ENCODE measurements at places on chromosomes 13 and 19. TPM values are rescaled to one million over a fixed set of nuclear protein-coding genes. Genes with fewer than 3 reads are reported as not detected.

- DNase-seq: no peak
These were observed 1210.1 kb downstream of the DIAPH3 start for GRCh38 chr13:58953638-58954037.

- DNase-seq: no peak
These were observed 420.4 kb downstream of the EFNB2 start for GRCh38 chr13:106115081-106115480.

DNA sequence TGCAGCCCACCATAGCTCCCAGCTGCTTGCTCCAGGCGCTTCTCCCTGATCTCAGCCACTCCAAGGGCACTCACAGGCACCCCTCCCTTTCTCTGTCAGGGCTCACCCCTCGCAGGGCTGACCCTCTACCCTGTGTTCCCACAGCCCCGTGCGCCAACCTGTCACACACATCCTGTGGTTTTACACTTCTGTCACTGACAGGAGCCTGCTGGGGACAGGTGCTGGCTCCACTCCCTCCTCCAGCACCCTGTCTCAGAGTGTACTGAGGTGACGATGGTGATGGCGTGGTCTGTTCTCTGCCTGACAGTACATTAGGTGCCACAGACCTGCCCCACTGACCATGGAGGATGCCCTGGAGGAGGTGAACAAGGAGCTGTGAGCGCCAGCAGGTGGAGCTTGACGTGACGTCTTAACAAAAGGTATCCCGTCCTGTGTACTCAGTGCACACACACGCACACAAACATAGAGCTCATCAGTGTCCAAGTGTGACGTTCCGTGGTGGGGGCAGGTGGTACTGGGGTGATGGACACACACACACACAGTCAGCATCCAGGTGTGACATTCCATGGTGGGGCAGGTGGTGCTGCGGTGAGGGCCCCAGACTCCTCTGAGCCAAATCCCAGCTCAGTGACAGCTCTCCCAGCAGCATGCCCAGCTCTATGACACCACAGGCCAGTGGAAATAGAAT, 20.9 kb downstream of the C19orf44 start:
- DNase-seq: no peak

GRCh38 chr19:46081928-46082727, 41.3 kb upstream of the IGFL4 start:
- no peak for DNase-seq

DNA sequence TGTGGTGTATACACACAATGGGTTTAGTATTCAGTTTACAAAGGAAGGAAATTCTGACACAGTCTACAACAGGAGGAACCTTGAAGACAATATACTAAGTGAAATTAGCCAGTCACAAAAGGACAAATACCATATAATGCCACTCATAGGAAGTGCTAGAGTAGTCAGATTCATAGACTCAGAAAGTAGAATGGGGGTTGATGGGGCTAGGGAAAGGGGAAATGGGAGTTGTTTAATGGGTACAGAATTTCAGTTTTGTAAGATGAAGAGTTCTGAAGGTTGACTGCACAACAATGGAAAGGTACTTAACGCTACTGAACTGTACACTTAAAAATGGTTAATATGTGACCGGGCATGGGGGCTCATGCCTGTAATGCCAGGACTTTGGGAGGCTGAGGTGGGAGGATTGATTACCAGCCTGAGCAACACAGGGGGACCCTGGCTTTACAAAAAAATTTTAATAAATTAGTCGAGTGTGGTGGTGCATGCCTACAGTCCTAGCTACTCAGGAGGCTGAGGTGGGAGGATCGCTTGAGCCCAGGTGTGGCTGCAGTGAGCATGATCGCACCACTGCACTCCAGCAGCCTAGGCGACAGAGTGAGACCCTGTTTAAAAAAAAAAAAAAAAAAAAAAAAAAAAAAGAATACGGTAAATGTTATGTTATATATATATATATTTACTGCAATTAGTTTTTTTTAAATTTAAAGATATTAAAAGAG, 45.0 kb downstream of the SLC15A1 start:
- DNase-seq: no peak

- no peak for DNase-seq
These were observed 6.7 kb upstream of the ONECUT3 start for GRCh38 chr19:1746401-1747284.

DNA sequence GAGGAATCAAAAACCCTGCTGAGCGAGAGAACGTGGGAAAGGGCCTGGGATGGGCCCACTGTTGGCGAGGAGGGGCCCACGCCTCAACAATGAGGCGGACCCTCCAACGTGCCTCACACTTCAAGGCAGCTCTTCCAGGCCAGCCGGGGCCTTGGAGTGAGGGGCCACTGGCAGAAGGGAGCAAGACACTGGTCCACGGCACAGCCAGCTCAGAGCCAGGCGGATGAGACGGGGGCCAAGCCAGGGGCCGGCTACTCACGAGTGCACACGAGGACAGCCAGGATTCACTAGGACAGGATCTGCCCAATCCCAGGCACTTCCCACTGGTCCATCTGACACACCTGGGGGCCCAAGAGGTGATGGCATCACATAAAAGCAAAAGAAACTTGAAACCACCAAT, 20.5 kb downstream of the ELL start:
- no peak for DNase-seq

GRCh38 chr19:1481224-1481892, 2.3 kb upstream of the C19orf25 start:
- no peak for DNase-seq

DNA sequence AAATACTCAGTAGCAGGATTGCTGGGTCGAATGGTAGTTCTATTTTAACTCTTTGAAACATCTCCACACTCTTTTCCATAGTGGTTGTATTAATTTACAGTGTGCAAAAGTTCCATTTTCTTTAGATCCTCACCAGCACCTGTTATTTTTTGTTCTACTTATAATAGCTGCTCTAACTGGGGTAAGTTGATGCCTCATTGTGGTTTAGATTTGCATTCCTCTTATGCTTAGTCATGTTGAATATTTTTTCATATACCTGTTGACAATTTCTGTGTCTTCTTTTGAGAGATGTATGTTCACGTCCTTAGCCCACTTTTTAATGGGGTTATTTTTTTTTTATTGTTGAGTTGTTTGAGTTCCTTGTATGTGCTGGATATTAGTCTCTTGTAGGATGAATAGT, 144.6 kb downstream of the NBEA start:
- no peak for DNase-seq

- DNase-seq: no peak
These were observed 344.1 kb downstream of the RFC3 start for GRCh38 chr13:34161931-34162543.

DNA sequence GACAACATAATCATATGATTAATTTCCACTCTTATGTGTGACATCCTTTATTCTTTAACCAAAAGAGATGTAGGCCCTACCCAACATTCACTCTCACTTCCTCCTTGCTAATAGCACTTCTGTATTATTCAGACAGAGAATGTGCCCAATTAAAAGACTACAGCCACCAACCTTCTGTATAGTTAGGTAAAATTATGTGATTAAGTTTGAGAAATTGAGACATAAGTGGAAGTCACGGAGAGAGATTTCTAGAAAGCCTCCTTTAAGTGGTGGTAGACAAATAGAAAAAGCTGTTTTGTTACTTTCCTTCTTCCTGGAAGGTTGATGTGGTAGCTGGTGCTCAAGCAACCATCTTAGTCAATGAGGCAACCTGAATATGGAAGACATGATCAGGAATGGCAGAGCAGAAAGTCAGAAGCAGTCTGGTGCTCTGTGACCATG, 14.8 kb downstream of the EPSTI1 start:
- DNase-seq: no peak

GRCh38 chr19:29680447-29680846, 15.2 kb downstream of the PLEKHF1 start:
- DNase-seq: peak; percentile 35

DNA sequence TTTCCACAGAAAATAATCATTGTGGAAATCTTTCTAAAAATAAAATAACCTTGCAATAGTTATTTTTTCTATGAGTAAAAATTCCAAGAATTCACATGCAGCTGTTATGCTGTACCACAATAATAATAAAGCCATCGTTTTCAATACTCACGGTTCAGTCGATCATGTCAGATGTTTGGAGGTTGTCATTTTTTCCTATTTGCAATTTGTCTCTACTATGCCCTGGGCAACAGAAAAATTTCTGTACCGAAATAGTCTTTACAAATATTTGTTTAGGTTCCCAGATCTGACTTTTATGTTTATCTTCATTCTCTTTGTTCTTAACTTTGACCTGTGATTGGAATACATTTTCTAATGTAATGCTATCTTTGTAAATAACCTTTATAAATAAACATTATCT, 79.7 kb downstream of the ESD start:
- no peak for DNase-seq

DNA sequence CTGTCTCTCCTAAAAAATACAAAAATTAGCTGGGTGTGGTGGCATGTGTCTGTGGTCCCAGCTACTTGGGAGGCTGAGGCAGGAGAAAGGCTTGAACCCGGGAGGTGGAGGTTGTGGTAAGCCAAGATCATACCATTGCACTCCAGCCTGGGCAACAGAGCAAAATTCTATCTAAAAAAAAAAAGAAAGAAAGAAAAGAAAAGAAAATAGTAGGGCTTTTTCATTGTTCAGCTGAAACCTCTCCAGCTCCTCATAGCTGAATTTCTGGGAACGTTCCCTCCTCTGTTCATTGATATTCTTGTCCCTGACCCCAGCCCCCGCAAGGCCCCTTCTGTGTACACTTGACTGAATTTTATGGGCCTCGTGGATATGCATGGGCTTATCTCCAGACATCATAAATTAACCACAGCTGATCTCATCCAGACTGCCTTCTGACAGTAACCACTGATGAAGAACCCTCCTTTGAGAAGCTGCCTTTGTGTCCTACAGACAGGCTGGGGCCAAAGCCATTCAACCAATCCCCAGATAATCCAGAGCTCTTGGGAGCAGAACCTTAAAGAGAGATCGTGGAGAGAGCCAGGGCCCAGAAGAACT, at the start of gene ELSPBP1:
Gene ELSPBP1, plus strand, starts transcription at position 424 of the 594 bp plus-strand sequence. CDS start 14,036 bp downstream, outside the sequence.
- DNase-seq: no peak

DNA sequence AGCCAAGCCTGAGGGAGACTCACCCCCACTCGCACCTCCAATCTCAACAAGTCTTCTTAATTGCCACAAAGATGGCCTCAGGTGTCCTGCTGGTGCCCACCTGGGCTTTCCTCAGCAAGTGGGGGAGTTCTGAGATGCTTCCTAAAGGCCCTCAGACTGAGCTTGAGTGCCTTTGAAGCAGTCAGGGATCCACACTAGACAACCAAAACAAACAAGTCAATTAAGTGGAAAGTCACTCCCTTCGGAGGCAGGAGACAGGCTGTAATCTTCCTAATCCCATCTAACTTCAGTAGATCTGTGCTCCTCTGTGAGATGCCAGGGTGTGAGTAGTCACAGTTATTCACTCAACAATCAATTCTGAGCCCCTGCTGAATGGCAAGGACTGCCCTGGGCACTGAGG, 68.3 kb upstream of the SERP2 start:
- DNase-seq: no peak

GRCh38 chr13:29810145-29810742, 40.2 kb downstream of the UBL3 start:
- no peak for DNase-seq

- no peak for DNase-seq
These were observed 14.2 kb downstream of the ZNF274 start for GRCh38 chr19:58196901-58197616.

GRCh38 chr13:99123101-99124045, 77.3 kb upstream of the UBAC2 start:
- no peak for DNase-seq

DNA sequence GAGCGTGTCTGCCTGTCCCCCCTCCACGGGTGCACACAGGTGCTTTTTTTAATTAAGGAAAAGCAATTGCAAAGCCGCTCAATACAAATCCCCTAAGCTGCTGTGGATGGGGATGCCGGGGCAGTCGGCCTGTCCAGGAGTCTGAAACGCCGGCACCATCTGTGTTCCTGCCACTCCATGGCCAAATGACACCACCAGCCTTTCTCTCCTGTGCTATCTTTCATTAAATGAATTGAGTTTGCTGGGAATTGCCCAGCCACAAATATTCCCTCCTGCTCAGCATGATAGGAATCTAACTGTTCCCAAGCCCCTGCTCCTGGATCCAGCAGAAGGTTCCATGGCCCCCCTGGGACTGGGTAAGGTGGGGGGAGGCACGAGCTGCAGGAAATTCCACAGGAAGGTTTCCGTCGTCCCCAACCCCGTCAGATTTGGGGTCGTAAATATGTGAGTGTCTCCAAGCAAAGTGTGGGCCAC, 139.2 kb downstream of the KDM4B start:
- DNase-seq: no peak

DNA sequence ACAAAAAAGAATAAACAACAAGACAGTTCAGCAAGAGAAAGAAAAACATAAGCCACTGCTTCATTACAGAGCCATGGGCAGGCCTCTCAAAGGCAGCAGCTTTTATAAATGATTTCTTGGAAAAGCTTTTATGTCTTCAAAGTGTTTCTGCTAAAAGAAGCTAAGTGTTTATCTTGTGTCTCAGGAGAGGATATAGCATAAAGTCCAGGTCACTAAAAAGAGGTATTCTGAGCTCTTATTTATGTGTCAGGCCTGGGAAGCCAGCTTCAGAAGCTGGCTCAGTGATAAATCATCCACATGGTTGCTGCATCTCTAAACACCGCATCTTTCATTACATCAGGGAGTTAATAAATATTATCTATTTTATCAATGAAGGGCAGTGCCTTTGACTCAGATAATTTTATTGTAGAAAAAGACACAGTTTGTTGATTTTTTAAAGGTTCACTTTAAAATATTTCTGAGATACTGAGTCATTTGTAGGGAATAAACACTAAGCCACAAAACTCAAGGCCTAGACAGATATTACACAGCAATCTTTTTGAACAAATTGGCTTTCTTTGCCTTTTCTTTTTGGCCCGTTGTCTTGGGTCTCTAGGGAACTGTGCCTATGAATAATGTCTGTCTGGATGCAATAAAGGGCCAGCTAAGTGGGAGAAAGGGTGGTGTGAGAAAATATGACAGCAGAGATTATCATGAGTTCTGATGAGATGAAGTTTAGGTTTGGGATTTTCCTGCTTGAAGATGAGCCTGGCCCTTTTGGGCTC, 1086.6 kb downstream of the UQCRFS1 start:
- no peak for DNase-seq

DNA sequence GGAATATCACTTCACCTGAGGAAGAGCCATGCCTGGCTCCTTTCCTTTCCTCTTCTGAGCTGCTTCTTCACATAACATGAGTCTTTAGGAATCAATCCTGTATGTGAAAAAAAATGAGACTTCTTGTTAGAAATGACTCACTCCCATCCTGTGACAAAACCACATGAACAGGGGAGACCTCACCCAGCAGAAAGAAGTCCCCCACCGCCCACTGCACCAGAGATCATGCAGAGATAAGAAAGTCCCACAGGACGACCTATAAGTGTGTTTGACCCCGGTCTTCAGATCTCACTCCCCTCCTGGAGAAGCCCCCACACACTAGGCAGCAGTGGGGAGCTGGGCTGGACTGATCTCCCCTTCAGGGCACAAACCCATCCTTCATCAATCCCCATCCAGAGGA, 7.8 kb downstream of the ZNF600 start:
- no peak for DNase-seq

The PSG7 gene
- total RNA-seq: not detected

The WDR87 gene
- not detected for total RNA-seq

The KIR2DL3 gene
- not detected for total RNA-seq

The ZNF568 gene
- 2.8 TPM for total RNA-seq

The SELENOW gene
- total RNA-seq: 185 TPM

The CPAMD8 gene
- 0.72 TPM for total RNA-seq

The ADGRE2 gene
- 4.3 TPM for total RNA-seq

The WDR62 gene
- 1.1 TPM for total RNA-seq

The CBY2 gene
- not detected for total RNA-seq

Measured in esophagus squamous epithelium (tissue), 5 donors.